ENCODE measurements at places on chromosomes 1 and 21.

GRCh38 chr1:8374812-8375211, 56.9 kb downstream of the SLC45A1 start:
- no peaks in the 10 kb centered on the region for H3K27me3 ChIP-seq
- no peak for DNase-seq
- H3K4me1 ChIP-seq: peaks cover 49% of the 10 kb centered on the region
- H3K27ac ChIP-seq: peak overlapping the region; percentile 85
- H3K4me3 ChIP-seq: no peak overlapping the region

- H3K27ac ChIP-seq: no peak overlapping the region
- no peak overlapping the region for H3K4me3 ChIP-seq
- H3K4me1 ChIP-seq: peaks cover 4% of the 10 kb centered on the region
- peaks cover 40% of the 10 kb centered on the region for H3K36me3 ChIP-seq
- H3K27me3 ChIP-seq: no peaks in the 10 kb centered on the region
Measured at GRCh38 chr1:155872527-155872926, 13.2 kb downstream of the SYT11 start.

DNA sequence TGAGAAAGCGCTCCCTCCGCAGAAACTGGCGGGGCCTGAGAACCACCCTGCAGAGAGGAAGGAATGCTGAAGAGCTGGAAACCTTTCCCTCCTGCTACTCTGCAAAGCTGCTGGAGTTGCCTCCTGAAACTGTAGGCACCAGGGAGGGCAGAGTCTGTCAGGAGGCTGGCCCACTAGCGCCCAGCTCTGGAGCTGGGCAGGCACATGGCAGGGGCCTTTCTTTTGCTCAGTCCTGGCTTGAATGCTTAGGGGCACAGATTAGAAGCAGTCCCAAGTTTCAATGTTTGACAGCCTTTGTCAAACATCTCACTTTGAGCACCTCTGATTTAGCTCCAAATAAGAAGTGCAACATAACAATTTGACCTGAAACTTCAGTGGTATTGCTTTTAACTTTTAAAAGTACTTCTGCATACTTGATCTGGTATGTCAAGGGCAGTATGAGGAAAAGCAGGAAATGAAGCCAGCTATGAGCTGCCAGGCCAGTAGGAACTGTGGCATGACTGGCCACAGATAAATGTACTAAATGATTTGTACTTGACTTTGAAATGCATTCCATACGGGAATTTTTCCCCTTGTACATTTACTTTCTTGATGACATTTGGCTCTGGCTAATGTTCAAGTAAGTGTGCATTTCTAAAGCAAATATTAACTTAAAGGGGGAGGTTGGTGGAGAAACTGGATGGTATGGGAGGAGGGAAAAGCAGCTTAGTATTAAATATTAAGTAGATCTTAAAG, 7.2 kb downstream of the C1orf116 start:
- H3K27ac ChIP-seq: no peak overlapping the region
- H3K36me3 ChIP-seq: no peaks in the 10 kb centered on the region

GRCh38 chr1:14110040-14110439, 410.1 kb downstream of the PRDM2 start:
- no peak for DNase-seq
- H3K27ac ChIP-seq: no peak overlapping the region
- H3K4me1 ChIP-seq: no peaks in the 10 kb centered on the region
- H3K27me3 ChIP-seq: peaks cover 50% of the 10 kb centered on the region
- H3K36me3 ChIP-seq: no peaks in the 10 kb centered on the region
- H3K4me3 ChIP-seq: no peak overlapping the region

GRCh38 chr1:2284932-2285331, 56.8 kb downstream of the SKI start:
- no peak overlapping the region for H3K27ac ChIP-seq
- H3K27me3 ChIP-seq: no peaks in the 10 kb centered on the region
- no peak for DNase-seq
- H3K4me1 ChIP-seq: peaks cover 29% of the 10 kb centered on the region

DNA sequence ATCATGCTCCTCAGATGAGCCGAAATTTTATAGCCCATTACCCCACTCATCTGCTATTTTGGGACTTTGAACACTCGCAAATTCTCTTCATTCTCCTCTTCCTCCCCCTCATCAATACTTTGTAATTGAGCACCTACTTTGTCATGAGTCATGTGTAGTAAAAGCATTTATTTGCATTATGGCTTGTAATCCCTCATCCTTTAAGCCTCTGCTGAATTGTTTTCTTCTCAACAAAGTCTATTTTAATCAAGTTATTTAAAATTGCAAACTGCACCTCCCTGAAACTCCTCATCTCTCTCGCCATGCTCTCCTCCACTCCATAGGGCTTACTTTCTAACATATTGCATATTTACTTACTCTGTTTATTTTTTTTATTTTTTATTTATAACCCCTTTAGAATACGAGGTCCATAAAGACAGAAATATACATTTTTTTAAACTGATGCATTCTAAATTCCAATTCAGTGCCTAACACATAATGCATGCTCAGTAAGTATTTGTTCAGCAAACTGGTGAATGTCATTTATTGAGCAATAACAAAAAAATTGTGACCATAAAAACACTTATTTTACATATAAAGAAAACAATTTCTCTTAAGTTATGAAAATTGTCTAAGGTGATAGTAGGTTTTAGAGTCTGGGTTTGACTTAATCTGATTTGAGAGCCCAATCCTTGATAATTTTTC, 161.7 kb downstream of the FASLG start:
- no peak for DNase-seq
- peak overlapping the region; percentile 68 for H3K4me3 ChIP-seq
- H3K4me1 ChIP-seq: peaks cover 37% of the 10 kb centered on the region
- no peaks in the 10 kb centered on the region for H3K36me3 ChIP-seq

DNA sequence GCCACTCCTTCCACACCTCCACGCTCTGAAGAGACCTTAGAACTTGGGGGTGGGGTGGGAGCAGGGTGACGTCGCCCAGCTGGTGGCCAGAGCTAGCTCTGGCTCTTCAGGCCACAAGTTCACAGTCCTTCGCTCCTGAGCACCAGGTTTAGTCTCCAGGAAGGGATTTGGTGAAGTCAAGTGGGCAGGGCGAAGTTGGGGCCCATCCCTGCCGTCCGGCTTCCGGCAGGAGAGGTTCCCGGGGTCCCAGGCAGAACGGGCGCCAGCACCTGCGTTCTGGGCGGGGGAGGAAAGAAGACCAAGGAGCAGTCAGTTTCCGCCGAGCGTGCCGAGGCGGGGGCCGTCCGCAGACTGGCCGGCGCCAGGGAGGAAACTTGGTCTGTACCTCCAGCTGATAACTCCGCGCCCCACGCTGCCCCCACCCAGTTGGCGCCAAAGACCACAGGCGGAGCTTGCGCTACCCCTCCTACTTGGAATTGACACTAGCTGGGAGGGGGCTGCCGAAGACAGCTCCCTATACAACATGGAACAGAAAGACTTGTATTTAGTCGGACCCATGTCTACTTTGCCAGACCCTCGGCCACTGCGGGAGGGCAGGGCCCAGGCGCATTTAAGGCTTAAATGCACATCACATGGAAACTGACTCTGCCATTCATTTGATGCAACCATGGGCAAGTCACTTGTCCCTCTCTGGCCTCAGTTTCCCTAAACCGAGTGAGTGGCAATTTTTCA, 995 bp downstream of the ID3 start:
- no peak for DNase-seq
- H3K4me1 ChIP-seq: peaks cover 36% of the 10 kb centered on the region
- peaks cover 5% of the 10 kb centered on the region for H3K27me3 ChIP-seq
- peaks cover 15% of the 10 kb centered on the region for H3K36me3 ChIP-seq
- peak overlapping the region; percentile 60 for H3K27ac ChIP-seq

- no peak for DNase-seq
- H3K27me3 ChIP-seq: no peaks in the 10 kb centered on the region
- no peaks in the 10 kb centered on the region for H3K36me3 ChIP-seq
- no peak overlapping the region for H3K27ac ChIP-seq
Measured at GRCh38 chr1:107883562-107883961, 81.4 kb downstream of the VAV3 start.

- no peaks in the 10 kb centered on the region for H3K36me3 ChIP-seq
- DNase-seq: no peak
- H3K27me3 ChIP-seq: no peaks in the 10 kb centered on the region
Measured at GRCh38 chr1:198268784-198269645, 112.2 kb downstream of the NEK7 start.

GRCh38 chr1:21669258-21670058, at the start of gene RAP1GAP:
Gene RAP1GAP (minus strand): TSS chr1:21669357. CDS start chr1:21620032, 49,325 bp downstream.
- peak within 1 kb of the TSS; percentile 60 for H3K4me3 ChIP-seq
- H3K36me3 ChIP-seq: peaks cover 3% of the 10 kb centered on the region
- H3K27me3 ChIP-seq: peaks cover 51% of the 10 kb centered on the region
- peak; percentile 17 for DNase-seq
- H3K4me1 ChIP-seq: peaks cover 8% of the 10 kb centered on the region

DNA sequence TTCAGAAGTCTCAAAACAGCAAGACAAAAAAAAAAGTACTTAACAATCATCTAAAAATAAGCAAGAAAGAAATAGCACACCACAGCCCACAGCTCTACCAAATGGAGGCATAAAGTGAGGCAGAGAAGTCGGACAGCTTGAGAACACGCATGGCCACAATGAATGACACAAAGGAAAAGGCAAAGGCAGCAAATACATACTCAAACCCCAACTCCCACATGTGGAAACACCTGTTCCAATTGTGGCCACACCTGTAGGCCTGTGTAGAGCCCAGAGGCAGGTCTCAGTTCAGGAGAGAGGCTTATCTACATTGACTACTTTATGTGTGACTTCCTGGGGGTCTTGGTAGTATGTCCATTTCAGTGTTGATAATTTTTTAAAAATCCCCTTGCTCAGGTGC, 543.5 kb downstream of the LMO4 start:
- DNase-seq: no peak
- H3K4me3 ChIP-seq: no peak overlapping the region
- H3K4me1 ChIP-seq: no peaks in the 10 kb centered on the region
- no peaks in the 10 kb centered on the region for H3K36me3 ChIP-seq
- no peaks in the 10 kb centered on the region for H3K27me3 ChIP-seq

- DNase-seq: no peak
- H3K4me3 ChIP-seq: no peak overlapping the region
- H3K27me3 ChIP-seq: peaks cover 7% of the 10 kb centered on the region
- peaks cover 2% of the 10 kb centered on the region for H3K4me1 ChIP-seq
- no peaks in the 10 kb centered on the region for H3K36me3 ChIP-seq
Measured at GRCh38 chr21:39651206-39651605, 38.5 kb downstream of the B3GALT5 start.

DNA sequence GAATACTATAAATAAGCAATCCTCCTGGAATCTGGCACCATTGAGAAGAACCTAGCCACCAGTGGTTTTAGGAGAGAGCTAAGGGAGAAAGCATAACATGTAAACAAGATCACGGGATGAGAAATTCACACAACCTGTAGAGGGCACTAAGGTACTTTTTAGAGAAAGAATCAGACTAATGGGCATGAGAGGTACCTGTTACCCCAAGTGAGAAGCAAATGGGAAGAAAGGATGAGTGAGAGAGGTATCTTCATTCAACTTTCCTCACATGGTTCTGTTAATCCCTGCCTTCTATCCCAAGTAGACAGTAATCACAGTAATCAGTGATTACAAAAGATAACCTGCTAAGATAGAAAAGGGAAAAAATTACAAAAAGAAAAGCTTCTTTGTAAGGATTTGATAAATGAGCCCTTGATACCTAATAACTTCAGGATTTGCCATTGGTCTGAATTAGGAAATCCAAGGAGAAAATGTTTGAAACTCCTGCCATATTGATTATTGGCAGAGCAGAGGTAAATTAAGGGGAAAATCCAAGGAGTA, 251.1 kb upstream of the ADGRL2 start:
- H3K27me3 ChIP-seq: no peaks in the 10 kb centered on the region
- no peaks in the 10 kb centered on the region for H3K4me1 ChIP-seq
- no peak overlapping the region for H3K27ac ChIP-seq
- H3K36me3 ChIP-seq: no peaks in the 10 kb centered on the region
- DNase-seq: no peak

GRCh38 chr1:29801561-29801973, 565.2 kb downstream of the PTPRU start:
- H3K27ac ChIP-seq: no peak overlapping the region
- peaks cover 35% of the 10 kb centered on the region for H3K27me3 ChIP-seq
- no peaks in the 10 kb centered on the region for H3K36me3 ChIP-seq
- no peak for DNase-seq
- H3K4me3 ChIP-seq: no peak overlapping the region

DNA sequence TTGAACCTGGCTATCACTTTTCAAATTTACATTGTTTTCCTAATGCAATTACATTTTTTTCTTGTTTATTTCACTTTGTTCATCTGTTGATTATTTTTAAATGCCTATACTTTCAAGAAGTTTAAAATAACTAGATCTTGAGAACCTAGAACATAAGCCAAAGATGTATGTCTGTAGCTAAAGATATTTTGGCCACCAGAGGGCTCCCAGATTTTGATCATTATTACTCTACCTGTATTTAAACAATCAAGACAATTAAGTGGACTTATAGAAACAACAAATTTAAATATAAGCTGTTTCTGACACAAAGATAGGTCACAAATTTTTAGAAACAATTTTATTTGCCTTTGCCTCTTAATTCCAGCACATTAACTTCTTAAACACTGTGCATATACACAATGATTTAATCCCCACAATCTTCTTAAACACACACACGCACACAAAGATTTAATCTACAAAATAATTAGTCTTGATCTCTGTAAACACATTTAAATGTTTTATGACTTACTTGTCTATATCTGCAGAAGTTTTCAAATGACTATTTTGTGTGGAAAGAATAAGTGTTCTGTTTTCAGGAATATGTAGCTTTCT, 380.0 kb downstream of the DSCAM start:
- no peaks in the 10 kb centered on the region for H3K36me3 ChIP-seq
- H3K4me1 ChIP-seq: no peaks in the 10 kb centered on the region
- H3K27me3 ChIP-seq: no peaks in the 10 kb centered on the region

GRCh38 chr21:28737674-28738419, 254.8 kb downstream of the LTN1 start:
- H3K4me3 ChIP-seq: no peak overlapping the region
- peaks cover 3% of the 10 kb centered on the region for H3K36me3 ChIP-seq
- H3K27ac ChIP-seq: peak overlapping the region; percentile 7

GRCh38 chr1:211920141-211920572, 89.6 kb upstream of the LPGAT1 start:
- peaks cover 31% of the 10 kb centered on the region for H3K27me3 ChIP-seq
- no peak for DNase-seq
- no peak overlapping the region for H3K27ac ChIP-seq
- no peak overlapping the region for H3K4me3 ChIP-seq
- H3K36me3 ChIP-seq: no peaks in the 10 kb centered on the region
- H3K4me1 ChIP-seq: no peaks in the 10 kb centered on the region

GRCh38 chr1:228876187-228876586, 140.9 kb downstream of the RHOU start:
- no peak overlapping the region for H3K27ac ChIP-seq
- H3K4me1 ChIP-seq: peaks cover 2% of the 10 kb centered on the region
- no peak overlapping the region for H3K4me3 ChIP-seq
- DNase-seq: no peak

All from effector memory CD8-positive, alpha-beta T cell (primary cell).